B cell (primary cell): ENCODE measurements at places on chromosomes 3 and 15. TPM values are rescaled to one million over a fixed set of nuclear protein-coding genes. Genes with fewer than 3 reads are reported as not detected.

The TMEM43 gene
- 37.4 and 37.6 TPM in 2 replicates for total RNA-seq

The SKOR1 gene
- 0.32 and 0.67 TPM in 2 replicates for total RNA-seq

The CRABP1 gene
- not detected in 2 replicates for total RNA-seq

The ICE2 gene
- total RNA-seq, result 65.9 and 71.2 TPM in 2 replicates

The SPSB4 gene
- not detected in 2 replicates for total RNA-seq

The CDCP1 gene
- not detected in 2 replicates for total RNA-seq

The GHRL gene
- 2.8 TPM in 2 replicates for total RNA-seq

The RPL22L1 gene
- 43.3 and 46.1 TPM in 2 replicates for total RNA-seq

The VGLL3 gene
- total RNA-seq, result not detected in 2 replicates

The KPNA4 gene
- total RNA-seq, result 53.8 and 55.1 TPM in 2 replicates

The CKMT1B gene
- not detected in 2 replicates for total RNA-seq

The CHST13 gene
- not detected in 2 replicates for total RNA-seq

The DIS3L gene
- total RNA-seq, result 39.4 and 43.9 TPM in 2 replicates

- peak; percentile 58 for DNase-seq
These were observed 121.8 kb downstream of the PDZRN3 start for GRCh38 chr3:73502609-73503583.

DNA sequence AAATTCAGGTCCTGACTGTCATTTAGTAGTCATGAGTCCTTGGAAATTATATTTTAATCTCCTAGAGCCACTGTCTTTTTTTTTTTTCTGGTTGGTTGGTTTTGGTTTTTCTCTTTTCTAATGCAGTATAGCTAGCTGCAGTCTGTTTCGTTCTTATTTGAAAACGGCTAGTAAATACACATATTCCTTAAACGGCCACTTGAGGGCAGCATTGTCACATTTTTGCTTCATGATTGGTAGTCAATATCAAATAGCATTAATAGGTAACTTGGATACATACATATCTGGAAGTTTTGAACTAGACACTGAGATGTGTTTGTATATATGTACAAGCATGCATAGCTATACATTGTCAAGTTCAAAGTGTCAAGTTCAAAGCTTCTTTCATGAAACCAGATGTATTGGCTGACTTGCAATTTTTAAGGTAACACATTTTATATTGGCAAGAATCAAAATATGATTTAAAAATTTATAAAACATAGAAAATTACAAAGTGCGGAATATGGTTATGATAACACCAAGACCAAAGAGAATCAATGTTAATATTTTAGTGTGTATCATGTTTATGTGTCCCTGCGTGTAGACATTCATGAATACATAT is 22.5 kb downstream of the GABRA5 start:
- DNase-seq, result peak; percentile 67

DNA sequence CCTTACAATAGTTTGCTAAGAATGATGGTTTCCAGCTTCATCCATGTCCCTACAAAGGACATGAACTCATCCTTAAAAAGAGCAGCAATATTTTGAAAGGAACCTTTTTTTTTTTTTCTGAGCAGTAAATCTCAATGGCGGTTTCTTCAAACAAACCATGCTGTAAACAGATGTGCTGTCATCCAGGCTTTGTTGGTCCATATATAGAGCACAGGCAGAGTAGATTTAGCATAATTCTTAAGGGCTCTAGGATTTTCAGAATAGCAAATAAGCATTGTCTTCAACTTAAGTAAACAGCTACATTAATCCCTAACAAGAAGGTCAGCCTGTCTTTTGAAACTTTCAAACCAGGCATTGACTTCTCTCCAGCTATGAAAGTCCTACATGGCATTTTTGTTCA is 334.2 kb downstream of the SLC9A9 start:
- no peak for DNase-seq

- DNase-seq, result no peak
These were observed 27.2 kb downstream of the LINGO1 start for GRCh38 chr15:77605547-77605946.

GRCh38 chr3:182284793-182285192 is 508.5 kb upstream of the ATP11B start:
- DNase-seq, result no peak

DNA sequence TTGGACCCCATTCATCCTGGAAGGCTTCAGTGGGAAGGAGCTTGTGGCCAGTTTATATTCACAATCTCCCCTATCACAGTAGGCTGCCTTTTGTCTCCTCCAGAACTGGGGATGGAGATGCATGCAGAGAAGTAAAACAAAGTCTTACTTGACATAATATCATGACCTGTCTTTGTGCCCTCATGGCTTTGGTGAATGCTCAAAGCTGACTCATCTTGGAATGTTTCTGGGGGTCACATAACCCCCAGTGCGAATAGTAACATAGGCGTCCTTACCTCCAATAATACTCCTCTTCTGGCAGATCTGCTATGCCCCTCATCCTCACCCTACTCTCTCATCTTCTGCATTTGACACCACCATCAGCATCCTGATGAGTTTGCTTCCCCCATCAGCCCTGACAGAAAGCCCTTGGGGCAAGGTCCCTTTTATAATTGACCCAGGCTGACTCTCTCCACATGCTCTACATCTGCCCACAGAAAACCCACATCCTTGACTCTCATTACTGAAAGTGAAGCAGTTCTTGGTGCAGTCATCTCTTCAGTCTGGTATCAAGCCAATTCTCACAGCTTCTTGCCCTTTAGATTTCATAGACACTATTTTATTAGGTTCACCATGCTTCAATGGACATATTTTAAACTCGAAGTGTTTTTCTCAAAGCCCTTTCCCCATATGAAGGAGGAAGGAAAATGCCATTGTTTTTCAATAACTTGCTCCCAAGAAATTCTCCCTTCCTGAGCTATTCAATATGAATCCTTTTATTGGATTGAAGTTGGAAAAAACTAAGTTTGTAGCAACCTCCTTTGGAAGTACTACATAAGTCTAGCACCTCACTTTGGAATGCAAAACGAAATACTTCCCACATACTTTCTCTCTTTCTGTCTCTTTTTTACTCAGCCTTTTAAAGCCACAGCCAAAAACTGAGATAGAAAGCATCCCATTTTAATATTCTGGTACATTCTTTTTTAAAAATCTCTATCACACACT is 36.6 kb downstream of the OSTN start:
- DNase-seq, result peak; percentile 21

DNA sequence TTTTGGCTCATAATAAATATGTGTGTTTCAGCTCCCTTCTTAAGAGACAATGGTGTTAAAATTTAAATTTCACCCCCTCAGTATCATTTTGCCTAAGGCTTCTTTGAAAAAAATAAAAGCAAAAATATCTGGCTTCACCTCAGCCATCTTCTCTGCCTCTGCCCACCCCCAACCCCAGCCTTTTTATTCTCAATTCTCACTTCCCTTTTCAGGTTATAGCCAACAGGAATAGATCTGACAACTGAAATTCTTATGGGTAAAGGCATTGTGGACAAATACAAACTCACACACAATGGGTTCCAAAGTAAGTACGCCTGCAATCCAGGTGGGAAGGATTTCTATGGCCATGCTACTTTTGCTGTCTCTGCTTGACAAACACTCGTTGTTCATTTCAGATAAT is 399.0 kb upstream of the ARRDC4 start:
- DNase-seq, result no peak

DNA sequence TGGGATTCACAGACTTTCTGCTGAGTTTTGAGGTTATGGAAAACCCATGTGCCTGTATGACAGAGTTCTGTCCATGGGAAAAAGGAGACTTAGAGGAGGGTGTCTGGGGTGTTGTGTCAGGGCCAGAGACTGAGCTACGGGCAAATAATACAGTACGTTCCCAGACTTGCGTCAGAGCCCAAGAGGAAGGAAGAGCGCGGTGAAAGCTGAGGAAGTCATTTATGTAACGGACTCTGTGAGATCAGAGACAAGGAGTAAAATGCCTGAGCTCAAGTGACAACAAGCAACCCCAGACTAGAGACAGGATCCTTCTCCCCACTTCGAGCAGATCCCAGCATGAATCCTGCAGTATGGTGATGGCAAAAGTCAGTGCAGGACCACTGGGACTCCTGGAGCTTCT is 368.6 kb upstream of the MCTP2 start:
- DNase-seq, result no peak

DNA sequence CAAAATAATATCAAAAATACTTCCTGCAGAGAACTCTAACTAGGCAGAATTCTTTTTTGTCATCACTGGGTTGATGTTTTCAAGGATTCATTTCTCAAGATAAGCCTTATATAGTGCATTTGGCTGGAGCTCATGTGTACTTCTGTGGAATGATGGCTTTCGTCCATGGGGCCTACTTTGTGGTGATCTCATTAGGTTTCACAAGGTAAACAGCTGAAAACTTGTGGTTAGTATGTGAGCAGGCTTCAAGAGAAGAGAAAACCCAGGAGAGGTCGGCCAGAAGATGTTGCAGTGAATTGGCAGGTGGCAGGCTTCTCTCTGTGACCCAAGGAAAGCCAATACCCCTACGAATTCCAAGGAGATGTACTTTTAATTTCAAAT is 121.4 kb upstream of the PHLDB2 start:
- DNase-seq, result no peak

GRCh38 chr3:100288288-100288894 is 27.6 kb downstream of the TBC1D23 start:
- DNase-seq, result no peak

DNA sequence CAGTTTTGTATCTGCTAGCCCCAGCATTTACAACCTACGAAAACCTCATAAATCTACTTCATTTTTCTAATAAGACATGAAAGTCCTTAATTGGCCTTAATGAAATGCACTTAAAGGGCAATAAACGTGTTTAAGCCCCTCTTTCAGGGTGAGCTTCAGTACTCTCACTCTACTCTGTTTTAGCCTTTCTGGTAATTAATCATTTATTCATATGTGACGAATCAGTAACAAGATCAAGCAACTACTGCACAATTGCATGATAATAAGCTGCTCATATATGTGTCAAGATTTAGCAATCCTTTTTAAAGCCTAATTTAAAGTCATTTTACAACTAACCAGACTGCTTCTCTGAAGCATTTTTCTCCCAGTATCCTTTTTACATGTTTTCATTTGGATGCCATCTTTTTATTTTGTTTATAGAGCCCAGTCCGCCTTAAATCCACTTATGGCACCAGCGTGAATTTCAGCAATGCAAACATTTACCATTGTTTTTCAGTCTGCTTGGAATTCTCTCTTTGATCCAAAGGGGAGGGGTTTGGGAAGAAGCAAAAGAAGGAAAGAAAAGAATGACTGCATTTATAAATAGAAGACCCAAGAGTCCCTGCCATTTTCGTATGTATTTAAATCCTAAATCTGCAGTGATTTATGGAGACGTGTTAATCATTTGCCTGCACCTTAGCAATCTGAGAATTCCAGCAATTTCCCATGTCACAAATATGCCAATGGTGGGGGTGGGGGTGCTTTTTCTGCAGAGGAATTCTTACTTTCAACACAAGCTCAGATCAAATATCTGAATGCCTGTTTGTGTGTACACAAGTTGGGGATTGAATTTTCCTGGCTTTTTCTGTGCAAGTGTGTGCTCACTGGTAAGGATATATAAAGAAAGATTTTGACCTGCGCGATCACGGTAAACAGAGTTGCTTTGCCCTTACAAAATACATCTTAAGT is 230.8 kb upstream of the TBC1D5 start:
- no peak for DNase-seq

DNA sequence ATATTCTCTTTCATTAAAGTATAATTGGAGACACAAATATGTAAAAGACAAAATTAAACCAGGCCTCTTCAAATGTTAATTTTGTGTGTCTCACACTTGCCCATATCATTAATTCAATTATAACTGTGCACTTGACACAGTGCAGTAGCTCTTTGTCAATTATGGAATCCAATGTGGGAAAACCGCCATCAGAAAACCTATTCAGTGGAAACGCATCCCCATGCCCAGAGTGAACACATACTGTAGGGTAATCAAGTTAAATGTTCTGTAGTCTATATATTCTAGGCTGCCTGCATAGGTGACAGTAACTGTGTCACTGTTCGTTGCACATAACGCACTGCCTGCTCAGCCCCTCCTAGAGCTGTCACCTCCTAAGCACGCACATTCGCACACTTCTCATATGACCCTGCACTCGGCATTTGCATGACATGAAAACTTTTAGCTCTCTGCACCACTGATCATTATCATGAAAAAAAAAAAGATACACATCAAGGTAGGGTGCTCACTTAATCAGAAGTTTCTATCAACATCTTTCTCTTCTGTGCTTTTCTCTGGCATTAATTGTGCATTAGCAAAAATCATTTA is 63.2 kb downstream of the MEIS2 start:
- no peak for DNase-seq

GRCh38 chr15:52103217-52104207 is 9.1 kb downstream of the BCL2L10 start:
- DNase-seq, result no peak

- DNase-seq, result no peak
These were observed 100.3 kb downstream of the MYLK start for GRCh38 chr3:123783811-123784210.

DNA sequence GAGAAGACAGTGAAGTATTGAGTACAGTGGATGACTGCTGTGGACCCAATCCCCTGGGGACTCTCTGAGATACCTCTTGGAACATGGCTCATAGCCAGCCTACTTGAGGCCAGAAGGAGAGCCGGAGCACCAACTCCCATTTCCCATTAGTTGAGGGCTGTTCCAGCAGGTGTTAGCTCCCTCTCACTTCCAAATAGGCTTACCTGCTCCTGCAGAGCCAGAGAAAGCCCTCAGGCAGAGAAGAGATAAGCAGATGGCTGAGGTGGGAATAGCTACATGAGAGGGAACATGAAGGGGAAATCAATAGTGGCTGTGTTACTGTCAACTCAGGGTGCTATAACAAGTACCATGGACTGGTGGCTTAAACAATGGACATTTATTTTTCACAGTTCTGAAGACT is 4.6 kb upstream of the CCK start:
- DNase-seq, result no peak

DNA sequence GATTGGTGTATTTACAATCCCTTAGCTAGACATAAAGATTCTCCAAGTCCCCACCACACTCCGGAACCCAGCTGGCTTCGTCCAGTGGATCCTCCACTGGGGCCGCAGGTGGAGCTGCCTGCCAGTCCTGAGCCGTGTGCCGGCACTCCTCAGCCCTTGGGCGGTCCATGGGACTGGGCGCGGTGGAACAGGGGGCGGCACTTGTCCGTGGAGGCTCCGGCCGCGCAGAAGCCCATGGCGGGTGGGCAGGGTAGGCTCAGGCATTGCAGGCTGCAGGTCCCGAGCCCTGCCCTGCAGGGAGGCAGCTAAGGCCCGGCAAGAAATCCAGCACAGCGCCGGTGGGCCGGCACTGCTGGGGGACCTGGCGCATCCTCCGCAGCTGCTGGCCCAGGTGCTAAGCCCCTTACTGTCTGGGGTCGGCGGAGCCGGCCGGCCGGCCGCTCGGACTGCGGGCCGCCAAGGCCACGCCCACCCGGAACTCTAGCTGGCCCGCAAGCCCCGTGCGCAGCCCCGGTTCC is 3.5 kb upstream of the RNU5B-1 start:
- no peak for DNase-seq

DNA sequence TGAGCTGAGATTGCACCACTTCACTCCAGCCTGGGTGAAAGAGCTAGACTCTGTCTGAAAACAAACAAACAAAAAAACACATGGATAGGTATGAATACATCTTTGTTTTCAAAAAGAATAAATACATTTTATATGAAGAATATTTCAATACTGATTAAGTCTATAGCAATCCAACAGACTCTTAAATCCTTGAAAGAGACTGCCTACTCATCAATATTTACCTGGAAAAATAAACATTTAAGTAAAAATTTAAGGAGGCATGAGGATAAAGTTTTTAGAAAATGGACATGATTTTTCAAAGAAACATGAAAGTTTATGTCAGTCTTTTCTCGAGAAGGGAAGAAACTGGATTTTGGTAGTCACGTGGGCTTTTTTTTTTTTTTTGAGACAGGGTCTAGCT is 5.4 kb downstream of the NKIRAS1 start:
- no peak for DNase-seq

GRCh38 chr15:63203451-63204090 is 14.2 kb downstream of the RAB8B start:
- DNase-seq, result peak; percentile 77

- no peak for DNase-seq
These were observed 342.7 kb downstream of the PTPRG start for GRCh38 chr3:61903931-61904657.
